Endodermal cell (in vitro differentiated cells): ENCODE measurements at places on chromosomes 16 and 17.
A peak's percentile ranks its signal among the peaks of the same experiment; 100 is the strongest.

- DNase-seq: peak; percentile 76
Measured at GRCh38 chr16:88534638-88535190, 35.5 kb upstream of the ZC3H18 start.

DNA sequence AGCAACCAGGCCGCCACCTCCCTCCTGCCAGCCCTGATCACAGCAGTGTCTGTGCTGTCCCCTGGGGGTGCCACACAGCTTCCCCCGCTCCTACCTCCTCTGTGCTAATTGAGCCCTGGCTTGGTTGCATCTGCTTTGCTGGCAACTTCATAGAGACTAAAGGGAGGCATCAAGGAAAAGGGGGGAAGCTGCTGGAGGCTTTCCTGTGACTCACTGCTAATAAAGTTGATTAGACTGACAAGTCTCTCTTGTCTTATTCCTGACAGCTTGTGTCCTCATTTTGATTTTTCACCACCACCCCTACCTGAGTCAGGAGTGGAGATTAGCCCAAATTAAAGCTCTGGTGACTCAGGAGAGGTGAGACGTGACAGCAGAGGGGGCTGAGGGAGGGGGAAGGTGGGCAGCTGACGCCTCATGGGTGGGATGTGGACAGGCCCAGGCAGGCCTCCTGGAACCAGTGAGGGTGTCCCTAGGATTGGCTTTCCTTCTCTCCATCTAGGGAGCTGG lies 310.0 kb downstream of the CBLN1 start:
- peak; percentile 50 for DNase-seq

DNA sequence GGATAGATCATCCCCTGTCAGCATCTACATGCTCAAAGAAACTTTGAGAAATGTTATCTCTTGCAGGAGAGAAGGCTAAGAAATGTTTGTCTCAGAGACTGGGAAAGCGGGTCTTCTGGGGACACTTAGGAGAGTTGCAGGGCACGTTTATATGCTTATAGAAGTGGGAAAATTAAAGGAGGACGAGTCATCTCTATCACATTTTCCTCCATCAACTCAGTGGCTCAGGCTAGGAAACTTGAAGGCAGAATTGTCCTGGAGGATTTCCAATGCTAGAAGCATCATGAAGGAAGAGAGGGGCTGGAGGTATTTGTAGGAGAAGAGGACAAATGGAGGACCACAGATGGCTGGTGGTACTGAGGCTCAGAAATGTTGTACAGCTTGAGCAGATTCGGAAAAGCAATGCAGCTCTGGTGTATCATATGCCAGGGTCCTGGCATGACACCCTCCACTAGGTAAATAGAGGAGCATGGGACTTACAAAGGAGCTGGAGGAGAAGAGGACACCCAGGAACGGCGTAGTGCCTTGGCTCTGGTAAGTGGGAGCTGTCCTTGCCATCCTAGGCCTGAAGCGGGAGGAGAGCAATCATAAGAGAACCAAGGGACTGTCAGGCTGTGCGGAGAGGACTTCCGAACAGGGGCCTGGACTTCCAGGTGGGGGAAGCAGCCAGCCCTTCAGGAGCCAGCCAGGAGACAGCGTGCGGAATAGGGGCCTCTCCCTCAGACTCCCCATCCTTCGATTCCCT lies 4.5 kb upstream of the HS3ST3B1 start:
- DNase-seq: no peak

GRCh38 chr17:73145641-73146040 lies 19.2 kb upstream of the SSTR2 start:
- DNase-seq: no peak

DNA sequence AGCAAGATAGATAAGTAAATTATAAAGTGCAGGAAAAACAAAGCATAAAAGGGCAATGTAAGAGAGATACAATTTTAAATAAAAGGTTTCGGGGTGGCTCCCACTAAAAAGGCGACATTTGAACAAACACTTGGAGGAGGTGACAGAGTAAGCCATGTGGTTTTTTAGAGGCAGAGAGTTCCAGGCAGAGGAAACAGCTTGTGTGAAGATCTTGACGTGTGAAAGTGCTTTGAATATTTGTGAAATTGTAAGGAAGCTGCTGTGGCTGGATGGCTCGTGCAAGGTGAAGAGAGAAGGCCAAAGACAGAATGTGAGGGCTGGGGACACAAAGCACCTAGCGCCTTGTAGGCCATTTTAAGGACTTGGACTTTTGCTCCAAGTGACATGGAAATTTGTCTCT lies 28.6 kb upstream of the HYDIN start:
- no peak for DNase-seq

DNA sequence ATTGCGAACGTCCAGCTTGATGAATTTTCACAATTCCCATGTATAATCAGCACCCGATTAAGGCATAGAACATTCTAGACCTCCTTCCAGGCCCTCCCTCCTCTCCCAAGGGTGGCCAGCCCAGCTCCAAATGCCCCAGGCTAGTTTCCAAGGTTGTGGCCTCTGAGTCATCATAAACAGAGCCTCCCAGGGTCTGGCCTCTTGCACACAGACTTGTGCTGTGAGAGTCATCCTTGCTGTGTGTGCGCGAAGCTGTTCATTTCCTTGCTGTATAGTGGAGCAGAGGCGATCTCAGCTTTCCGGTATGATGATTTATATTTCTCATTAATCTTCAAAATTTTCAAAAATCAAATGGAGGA lies 20.5 kb upstream of the JPH3 start:
- DNase-seq: no peak

- DNase-seq: no peak
Measured at GRCh38 chr16:86324320-86324719, 186.0 kb upstream of the FOXF1 start.

DNA sequence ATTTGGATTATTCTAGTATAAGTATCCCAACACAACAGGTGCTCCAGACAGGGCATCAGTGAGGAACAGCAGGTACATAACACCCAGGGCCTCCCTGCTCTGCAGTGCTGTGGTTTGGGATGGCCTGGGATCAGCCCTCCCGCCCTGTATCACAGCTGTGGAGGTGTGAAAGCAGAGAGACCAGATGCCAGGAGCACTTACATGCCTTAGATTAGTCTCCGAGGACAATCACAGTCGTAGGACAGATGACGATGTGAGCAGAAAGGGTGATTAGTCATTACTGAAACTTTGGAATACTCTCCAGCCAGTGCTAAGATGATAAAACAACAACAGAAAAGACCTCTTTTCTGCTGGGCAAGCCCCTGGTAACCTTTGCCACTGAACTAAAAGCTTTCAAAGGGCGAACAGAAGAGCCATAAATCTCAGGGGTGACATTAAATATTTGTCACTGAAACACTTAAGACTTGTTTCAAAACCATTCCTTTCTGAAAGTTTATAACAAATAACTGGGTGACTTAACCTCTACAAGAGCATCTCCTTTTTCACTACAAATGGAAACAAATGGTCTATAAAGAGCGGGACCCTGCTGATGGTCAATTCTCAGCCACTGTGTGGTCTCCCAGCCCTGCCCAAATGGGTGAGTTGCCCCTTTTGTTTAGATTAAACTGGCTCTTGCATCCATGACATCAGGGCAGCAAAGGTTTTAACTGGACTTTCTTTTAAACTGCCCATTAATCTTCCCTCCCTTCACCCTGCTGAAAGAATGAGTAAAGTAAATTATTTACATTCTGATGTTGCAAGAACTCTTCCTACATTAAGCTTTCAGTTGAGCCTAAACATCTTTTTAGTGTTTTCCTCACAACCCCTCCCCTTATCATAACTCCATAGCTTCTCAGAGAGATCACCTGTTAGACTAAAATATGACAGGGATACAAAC lies 183.1 kb upstream of the COX10 start:
- peak; percentile 67 for DNase-seq

GRCh38 chr17:44900894-44901293 lies 1.6 kb upstream of the EFTUD2 start:
- DNase-seq: no peak

DNA sequence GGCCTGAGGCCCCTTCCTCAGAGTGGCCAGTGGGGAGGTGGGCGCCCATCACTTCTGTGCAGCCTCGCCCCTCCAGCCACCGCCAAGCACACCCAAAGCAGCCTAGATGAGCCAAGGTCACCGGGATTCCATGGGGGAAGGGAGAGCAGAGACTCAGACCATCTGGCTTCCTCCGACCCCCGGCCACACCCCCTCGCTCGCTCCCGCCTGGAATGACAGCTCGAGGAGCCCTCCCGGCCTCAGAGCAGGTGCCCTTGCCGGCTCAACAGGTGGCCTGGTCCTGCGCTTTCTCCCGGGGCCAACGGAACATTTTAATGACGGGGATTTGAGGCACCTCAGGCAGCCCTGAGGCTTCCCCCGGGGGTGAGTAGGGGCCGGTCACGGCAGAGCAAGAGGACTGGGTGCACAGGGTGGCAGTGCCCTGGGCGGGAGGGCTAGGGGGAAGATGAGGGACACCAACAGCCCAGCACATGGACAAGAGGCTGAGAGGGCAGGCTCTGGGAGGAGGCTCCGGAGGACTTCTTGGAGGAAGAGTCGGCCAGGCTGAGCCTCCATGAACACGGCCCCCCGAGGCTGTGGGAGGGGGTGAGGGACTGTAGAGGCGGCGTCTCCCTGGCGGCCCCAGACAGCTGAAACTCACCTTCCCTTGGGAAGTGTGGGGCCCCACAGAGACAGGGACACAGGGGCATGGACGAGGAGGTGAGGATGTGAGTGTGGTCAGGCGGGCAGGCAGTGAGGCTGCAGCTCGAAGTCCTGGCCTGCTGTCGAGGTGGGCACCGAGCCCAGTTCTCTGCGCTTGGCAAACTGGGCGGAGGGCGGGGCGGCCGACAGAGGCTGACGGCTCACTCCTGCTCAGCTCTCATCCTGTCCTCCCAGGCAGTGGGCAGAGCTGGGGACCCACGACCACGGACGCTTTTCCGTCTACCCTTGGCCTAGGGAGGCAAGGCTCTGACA lies 12.5 kb upstream of the C1QTNF8 start:
- no peak for DNase-seq

DNA sequence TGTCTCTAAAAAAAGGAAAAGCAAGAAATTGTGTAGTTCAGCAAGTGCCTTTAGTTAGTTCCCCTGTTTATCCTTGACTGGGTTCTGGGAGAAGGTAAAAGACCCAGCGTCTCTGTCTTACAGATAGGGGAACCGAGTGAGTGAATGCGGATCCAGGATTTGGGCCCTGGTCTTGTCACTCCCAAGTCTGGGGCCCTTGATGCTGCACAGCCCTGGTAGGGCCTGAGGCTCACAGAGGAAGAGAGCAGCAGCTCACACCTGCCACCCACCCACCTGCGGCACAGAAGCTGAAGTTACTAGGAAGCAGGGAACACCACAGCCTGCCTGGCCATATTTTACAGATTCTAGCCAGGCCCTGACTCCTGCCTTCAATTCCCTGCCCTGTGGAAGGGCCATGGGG lies 22.2 kb downstream of the LASP1 start:
- no peak for DNase-seq

DNA sequence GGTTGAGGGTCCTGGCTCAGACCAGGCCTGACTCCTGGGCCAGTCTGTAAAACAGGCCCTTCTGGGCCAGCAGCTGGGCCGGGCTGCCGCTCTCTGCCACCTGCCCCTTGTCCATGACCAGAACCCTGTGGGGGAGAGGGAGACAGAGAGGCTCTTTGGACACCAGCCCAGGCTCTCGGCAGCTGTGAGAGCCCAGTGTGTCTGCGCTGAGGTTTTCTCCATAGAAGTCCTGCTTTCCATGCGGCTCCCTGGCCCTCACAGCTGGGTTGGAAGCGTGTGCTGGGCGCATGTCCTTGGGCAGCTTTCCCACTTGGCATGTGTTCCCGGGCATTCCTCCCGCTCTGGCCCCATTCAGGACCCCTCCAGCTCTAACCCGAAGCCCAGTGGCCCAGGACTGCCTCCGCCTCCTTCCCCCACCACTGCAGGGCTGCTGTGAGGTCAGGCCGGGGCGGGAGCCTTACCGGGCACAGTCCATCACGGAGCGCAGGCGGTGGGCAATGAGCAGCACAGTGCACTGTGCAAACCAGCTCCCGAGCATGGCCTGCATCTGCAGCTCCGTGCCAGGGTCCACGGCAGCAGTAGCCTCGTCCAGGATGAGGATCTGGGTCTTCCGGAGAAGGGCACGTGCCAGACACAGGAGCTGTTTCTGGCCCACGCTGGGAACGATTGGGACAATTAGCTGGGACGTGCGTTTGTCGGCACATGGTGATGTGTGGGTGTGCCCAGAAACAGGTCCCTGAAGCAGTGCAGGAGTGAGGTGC lies 73.0 kb downstream of the ABCC6 start:
- peak; percentile 50 for DNase-seq

- DNase-seq: no peak
Measured at GRCh38 chr17:79113699-79114457, 39.3 kb downstream of the ENGASE start.

GRCh38 chr17:81317961-81318605 lies 23.0 kb upstream of the SLC38A10 start:
- DNase-seq: peak; percentile 70

GRCh38 chr17:3666516-3666915 lies 1.9 kb downstream of the TAX1BP3 start:
- DNase-seq: peak; percentile 49

DNA sequence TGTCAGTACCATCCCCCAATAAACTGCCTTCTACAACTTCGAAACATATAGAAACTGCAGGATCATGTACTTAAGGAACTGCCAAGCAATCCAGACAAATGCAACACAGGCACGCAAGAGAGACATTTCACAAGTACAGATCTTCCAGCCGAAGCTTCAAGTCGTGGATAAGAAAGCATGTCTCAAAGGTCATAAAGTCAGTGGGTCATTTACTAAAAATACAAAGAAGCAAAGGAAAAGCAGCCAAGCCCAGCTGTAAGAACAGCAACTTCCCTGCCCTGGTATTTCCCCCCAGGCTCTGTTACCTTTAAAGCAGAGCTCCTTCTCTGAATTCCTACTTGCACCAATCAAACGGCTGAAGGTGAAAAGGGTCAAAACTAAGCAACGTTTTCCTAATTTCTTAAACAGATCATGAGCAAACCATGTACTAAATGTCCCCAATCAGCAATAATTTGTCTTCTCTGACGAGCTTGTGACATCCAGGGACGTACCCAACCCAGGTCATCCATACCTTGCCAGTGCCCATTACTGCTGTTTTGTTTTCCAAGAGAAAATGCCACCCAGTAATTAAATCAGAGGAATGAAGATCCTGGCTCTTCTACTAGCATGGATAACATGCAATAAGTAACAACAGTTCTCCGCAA lies 1.7 kb downstream of the AKTIP start:
- DNase-seq: no peak

GRCh38 chr17:60744355-60744966 lies 66.8 kb downstream of the BCAS3 start:
- no peak for DNase-seq

GRCh38 chr17:67469208-67469980 lies 92.3 kb downstream of the PITPNC1 start:
- peak; percentile 62 for DNase-seq

DNA sequence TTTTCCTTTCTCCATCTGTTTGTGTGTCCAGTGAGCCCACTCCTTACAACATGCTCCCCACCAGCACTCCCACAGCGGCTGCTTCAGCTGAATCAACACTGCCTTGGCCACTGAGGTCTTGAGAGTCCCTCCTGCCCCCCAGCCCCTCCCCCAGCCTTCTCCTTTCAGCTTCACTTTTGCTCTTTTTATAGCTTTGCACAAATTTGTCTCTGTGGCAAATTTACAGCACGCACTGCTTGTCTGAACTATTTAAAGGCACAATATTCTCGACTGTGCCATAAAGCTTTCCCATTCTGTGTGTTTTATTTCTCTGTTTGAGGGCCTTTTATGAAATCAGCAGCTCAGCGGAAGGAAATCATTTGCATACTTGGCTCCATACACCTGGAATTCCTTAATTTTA lies 579.3 kb downstream of the TOX3 start:
- no peak for DNase-seq

- DNase-seq: no peak
Measured at GRCh38 chr17:46925185-46925868, 2.4 kb downstream of the GOSR2 start.
